ENCODE measurements at places on chromosomes 2 and 18.

GRCh38 chr18:51561821-51562220 lies 364.3 kb upstream of the MEX3C start:
- DNase-seq: no peak

- DNase-seq: no peak
Observed at GRCh38 chr2:95294579-95295250, 2.4 kb upstream of the KCNIP3 start.

DNA sequence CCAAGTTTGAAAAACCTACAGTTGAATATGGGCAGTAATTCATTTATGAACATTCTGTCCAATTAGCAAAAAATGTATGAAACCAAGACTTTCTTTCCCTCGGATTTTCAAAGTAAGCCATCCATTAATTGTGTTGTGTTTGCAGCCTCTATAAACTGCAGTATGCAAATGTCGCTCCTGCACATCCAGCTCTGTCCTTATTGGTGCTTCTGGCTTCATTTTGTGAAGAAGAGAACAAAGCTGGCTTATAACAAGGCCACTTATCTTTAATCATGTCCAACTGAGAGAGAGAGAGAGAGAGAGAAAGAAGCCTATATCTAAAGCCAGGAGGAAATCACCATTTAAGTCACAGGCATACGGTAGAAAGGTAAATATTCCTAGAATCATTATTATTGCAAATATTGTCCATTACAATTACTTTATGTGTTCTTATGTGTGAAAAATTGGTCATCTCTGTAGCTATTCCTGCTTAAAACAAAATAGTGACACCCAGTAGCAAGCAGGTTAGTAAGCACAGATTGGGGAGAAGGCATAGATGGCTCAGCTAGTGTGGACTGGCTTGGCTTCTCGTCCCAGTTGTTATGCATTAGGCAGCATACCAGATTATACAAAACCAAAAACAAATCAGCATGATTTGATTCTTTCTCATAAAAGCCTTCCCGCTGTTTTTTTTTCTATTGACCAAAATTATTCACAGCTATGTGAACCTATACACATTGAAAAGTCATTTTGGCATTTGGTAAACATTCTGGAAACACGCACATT lies 726.4 kb upstream of the SOX11 start:
- no peak for DNase-seq

GRCh38 chr18:28725876-28726275 lies 548.9 kb upstream of the CDH2 start:
- DNase-seq: no peak

GRCh38 chr2:162106146-162106551 lies 32.1 kb upstream of the DPP4 start:
- no peak for DNase-seq

DNA sequence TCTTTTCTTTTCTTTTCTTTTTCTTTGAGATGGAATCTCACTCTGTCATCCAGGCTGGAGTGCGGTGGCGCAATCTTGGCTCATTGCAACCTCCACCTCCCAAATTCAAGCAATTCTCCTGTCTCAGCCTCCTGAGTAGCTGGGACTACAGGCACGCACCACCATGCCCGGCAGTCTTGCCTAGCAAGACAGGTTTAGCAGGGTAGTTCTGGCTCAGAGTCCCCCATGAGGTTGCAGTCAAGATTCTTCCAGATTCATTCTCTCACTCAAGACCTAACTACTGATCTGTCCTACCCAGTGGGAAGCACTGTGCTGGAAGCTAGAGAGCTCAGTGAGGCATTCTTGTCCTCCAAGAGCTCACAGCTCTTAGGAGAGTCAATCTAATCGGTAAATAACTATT lies 17.6 kb upstream of the ZAP70 start:
- DNase-seq: no peak

Measured in stimulated activated CD4-positive, alpha-beta T cell treated with anti-CD3 and anti-CD28 coated beads, Interleukin-4, amount 100 ng/mL, for 1 hour (primary cell).